ENCODE measurements at places on chromosomes 6 and 20. TPM values are rescaled to one million over a fixed set of nuclear protein-coding genes. Genes with fewer than 3 reads are reported as not detected.

The NFKBIL1 gene
- 10.6 TPM for total RNA-seq

The MAPK13 gene
- 53.5 TPM for total RNA-seq

The SAMD10 gene
- 19.3 TPM for total RNA-seq

The POU5F1 gene
- total RNA-seq: not detected

The RBBP8NL gene
- not detected for total RNA-seq

The MRPS18B gene
- total RNA-seq: 113 TPM

The MMP24 gene
- total RNA-seq: not detected

The TCF15 gene
- 0.23 TPM for total RNA-seq

The NKX2-2 gene
- not detected for total RNA-seq

The DACT2 gene
- total RNA-seq: not detected

All from activated naive CD8-positive, alpha-beta T cell treated with anti-CD3 and anti-CD28 coated beads for 36 hours (primary cell).